ENCODE measurements at places on chromosomes 2 and 18. TPM values are rescaled to one million over a fixed set of nuclear protein-coding genes. Genes with fewer than 3 reads are reported as not detected.

Gene CFC1B
- not detected for total RNA-seq

Gene AMER3
- not detected for total RNA-seq

DNA sequence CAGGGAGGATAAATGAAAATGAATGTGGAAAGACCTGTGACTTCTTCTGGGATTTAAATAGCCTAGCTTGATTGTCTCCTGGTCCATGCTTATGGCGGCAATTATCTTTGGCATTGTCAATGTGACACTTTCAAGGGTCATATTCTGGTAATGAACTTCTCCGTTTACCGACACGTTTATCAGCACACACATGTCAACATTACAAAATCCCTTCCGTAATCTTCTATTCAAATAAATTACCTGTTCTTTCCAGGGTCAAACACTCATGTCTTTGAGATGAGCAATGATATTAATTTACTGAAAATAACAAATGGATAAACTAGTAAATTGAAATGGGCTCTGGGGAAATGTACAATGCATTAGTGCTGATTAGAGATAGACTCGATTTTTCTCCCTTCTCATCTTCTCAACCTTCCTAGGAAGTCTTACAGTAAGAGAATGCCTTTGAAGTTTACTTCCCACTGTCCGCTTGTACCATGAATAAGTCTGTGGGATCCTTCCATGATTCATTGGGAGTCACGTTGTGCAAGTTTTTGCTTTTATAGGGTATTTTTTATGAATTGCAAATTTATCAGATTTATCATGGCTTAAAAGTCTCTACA lies 646.3 kb upstream of the LRATD1 start:
- H3K36me3 ChIP-seq: no peaks in the 10 kb centered on the region
- no peak overlapping the region for H3K4me3 ChIP-seq
- no peaks in the 10 kb centered on the region for H3K4me1 ChIP-seq
- DNase-seq: no peak
- H3K27me3 ChIP-seq: no peaks in the 10 kb centered on the region

DNA sequence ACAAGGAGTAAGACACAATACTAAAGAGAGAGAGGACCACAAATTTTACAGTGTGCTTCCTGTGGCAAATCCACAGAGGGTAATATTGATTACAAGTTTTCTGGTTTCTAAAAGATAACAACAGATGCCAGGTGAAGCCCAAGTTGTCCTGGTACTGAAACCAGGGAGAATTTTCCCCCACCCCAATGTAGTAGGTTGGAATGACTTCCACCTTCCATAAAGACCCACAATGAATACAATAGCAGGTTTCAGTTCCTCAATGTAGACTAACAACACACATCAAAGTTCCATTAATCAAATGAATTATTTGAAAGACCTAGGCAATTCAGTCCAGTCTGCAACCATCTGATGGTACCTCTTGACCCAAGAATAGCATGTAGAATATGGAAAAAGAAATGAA lies 44.0 kb upstream of the TMEM247 start:
- no peaks in the 10 kb centered on the region for H3K27me3 ChIP-seq
- DNase-seq: no peak
- H3K27ac ChIP-seq: no peak overlapping the region
- H3K36me3 ChIP-seq: no peaks in the 10 kb centered on the region
- no peaks in the 10 kb centered on the region for H3K4me1 ChIP-seq

- DNase-seq: no peak
- no peaks in the 10 kb centered on the region for H3K36me3 ChIP-seq
- no peaks in the 10 kb centered on the region for H3K4me1 ChIP-seq
- no peak overlapping the region for H3K4me3 ChIP-seq
These were observed 130.2 kb downstream of the FAM124B start for GRCh38 chr2:224271617-224272236.

Data from upper lobe of right lung (tissue), 1 donor.